Stomach (tissue), 19 donors: ENCODE measurements at places on chromosomes 16 and 17. TPM values are rescaled to one million over a fixed set of nuclear protein-coding genes. Genes with fewer than 3 reads are reported as not detected.

DNA sequence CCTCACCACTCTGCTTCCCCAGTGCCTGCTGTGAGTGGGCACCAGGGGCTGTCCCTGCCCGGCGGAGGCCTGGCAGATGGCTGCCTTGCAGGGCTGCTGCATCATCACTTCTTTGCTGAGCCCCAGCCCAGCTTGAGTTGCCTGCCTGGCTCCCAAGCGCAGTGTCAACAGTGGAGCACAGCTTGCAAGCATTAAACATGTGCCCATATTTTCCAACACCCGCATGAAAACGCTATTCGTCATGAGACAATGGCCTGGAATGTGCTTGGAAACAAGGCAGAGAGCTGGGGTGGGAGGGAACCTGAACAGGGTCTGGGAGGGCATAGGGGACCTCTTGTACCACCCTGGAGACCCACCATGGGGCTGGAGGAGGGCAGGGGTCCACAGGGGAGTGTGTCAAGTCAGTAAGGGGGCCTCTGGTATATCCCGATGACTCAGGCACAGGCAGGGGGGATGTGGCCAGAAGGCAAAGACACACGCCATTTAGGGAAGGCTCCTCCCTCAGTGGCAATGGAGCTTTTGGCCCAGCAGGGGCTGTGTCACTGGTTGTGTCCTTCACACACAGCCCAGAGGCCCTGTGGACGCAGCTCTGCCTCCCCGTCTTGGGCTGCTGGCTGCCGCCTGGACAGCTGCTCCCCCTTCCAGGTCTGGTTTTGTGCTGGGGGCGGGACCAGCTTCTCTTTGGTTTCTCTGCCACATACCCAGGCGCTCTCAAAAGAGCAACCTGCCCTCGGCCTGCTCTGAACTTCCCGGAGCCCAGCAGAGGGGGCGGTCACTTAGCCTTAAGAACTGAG is 17.4 kb upstream of the MTSS2 start:
- peaks cover 9% of the 10 kb centered on the region for H3K4me1 ChIP-seq
- H3K27ac ChIP-seq, result peak overlapping the region; percentile 79
- peaks cover 16% of the 10 kb centered on the region for H3K36me3 ChIP-seq
- no peak overlapping the region for H3K4me3 ChIP-seq
- no peaks in the 10 kb centered on the region for H3K27me3 ChIP-seq
- no peak for DNase-seq

DNA sequence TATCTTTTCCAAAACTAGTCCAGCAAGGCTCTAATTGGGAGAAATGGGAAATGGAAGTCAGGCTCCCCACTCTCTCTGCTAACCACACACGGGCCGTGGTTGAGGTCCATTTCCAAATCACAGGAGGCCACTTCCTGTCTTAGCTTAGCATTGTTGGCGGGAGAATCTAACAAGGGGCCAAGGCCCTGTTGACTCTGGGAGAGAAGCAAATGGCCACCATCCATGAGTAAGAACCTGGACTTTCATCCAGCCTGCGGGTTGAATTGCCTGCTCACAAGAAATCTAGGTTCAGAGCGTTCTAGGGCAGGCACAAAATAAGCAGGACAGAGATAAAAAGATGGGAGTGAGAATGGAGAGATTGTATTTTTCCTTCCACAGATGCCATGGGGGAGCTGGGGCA is 5.7 kb downstream of the FAM20A start:
- peaks cover 8% of the 10 kb centered on the region for H3K27me3 ChIP-seq
- no peak for DNase-seq
- peaks cover 25% of the 10 kb centered on the region for H3K4me1 ChIP-seq
- H3K36me3 ChIP-seq, result no peaks in the 10 kb centered on the region
- H3K4me3 ChIP-seq, result no peak overlapping the region

GRCh38 chr16:3780570-3780969 is 63.2 kb upstream of the TRAP1 start:
- no peaks in the 10 kb centered on the region for H3K4me1 ChIP-seq
- H3K4me3 ChIP-seq, result no peak overlapping the region
- no peak for DNase-seq
- peaks cover 98% of the 10 kb centered on the region for H3K36me3 ChIP-seq

- no peaks in the 10 kb centered on the region for H3K27me3 ChIP-seq
- H3K27ac ChIP-seq, result peak overlapping the region; percentile 91
Observed at GRCh38 chr17:58338841-58339754, 10.5 kb upstream of the TSPOAP1 start.

GRCh38 chr16:23594186-23594585 is 1.9 kb downstream of the NDUFAB1 start:
- peaks cover 39% of the 10 kb centered on the region for H3K4me1 ChIP-seq
- no peaks in the 10 kb centered on the region for H3K27me3 ChIP-seq

DNA sequence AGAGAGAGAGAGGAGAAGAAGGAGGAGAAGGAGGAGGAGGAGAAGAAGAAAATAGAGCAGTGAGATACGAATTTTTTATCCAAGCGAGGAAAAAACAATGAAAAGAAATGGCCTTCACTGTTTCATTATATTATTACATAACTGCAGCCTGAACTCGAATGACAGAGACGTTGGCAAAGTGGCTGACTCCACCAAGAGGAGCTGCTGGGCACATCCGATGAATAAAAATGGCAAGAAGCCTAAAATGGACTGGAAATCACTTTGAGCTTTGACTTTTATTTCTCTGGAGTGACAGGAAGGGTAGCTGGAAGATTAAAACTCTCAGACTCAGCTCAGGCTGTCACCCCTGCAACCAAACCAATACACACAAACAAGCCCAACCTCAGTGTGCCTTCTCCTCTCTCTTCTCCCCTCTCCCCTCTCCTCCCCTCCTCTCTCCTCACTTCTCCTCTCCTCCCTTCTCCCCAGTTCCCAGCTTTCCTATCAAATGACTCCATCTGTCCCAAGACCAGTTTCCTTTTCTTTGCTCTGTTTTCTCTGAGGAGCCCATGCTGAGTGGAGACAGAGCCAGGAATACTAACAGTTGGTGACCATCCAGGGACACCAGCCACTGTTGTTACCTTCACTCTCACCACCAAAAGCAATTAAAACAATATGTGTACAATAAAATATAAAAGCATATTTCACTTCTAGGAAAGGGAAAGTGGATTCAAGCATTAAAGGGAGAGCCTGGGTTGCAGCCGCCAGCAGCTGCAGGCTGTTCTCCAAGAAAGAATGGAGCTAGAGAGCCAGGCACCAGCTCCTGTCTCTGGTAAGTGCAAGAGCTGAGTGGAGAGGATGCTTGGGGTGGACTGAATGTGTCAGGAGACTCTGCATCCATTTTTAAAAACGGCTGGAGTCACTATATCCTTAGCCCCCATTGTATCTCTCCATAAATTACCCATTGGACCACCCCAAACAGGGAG is 51.2 kb downstream of the SOX9 start:
- H3K4me3 ChIP-seq, result no peak overlapping the region
- H3K4me1 ChIP-seq, result peaks cover 16% of the 10 kb centered on the region
- no peak for DNase-seq
- H3K27me3 ChIP-seq, result no peaks in the 10 kb centered on the region

- H3K4me1 ChIP-seq, result peaks cover 57% of the 10 kb centered on the region
- DNase-seq, result peak; percentile 94
- peak overlapping the region; percentile 12 for H3K4me3 ChIP-seq
- peak overlapping the region; percentile 89 for H3K27ac ChIP-seq
Observed at GRCh38 chr17:63838631-63839171, 3.8 kb downstream of the SMARCD2 start.

GRCh38 chr16:8925455-8925854 is 38.3 kb downstream of the USP7 start:
- H3K27me3 ChIP-seq, result no peaks in the 10 kb centered on the region
- peaks cover 65% of the 10 kb centered on the region for H3K36me3 ChIP-seq
- no peak overlapping the region for H3K27ac ChIP-seq
- no peak for DNase-seq
- H3K4me3 ChIP-seq, result no peak overlapping the region
- peaks cover 39% of the 10 kb centered on the region for H3K4me1 ChIP-seq

Gene RSKR
- 11.9 TPM for total RNA-seq

DNA sequence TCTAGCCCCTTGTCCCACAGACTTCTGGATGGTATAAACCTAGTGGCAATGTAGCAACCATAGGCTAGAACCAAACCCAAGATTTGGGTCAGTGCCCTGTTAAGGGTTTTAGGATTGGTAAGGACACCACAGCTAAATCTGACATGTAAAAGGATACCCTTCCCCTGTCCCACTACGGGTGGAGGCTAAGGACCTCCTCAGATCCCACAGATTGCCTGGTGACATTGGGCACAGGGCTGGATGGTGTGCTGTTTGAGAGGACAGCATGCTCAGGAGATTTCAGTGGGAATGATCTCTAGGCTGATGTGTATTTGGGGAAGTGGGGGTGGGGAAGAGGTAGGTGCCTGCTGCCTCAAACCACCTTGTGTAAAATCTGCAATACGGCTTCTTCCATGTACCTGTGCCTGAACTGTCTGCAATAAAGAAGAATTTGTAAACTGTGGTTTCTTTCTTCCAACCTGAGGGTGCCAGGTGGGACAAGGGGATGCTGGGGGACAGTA is 671 bp upstream of the EDC4 start:
- H3K4me1 ChIP-seq, result peaks cover 46% of the 10 kb centered on the region
- peak overlapping the region; percentile 97 for H3K4me3 ChIP-seq
- no peaks in the 10 kb centered on the region for H3K27me3 ChIP-seq

Gene PPP1R1B
- 0.58 TPM for total RNA-seq

- H3K4me3 ChIP-seq, result no peak overlapping the region
- peaks cover 16% of the 10 kb centered on the region for H3K36me3 ChIP-seq
- no peaks in the 10 kb centered on the region for H3K27me3 ChIP-seq
- peak overlapping the region; percentile 14 for H3K27ac ChIP-seq
- H3K4me1 ChIP-seq, result peaks cover 38% of the 10 kb centered on the region
- DNase-seq, result no peak
Observed at GRCh38 chr16:3281222-3281820, 2.0 kb upstream of the ZNF263 start.
